HT-29 (cell line): ENCODE measurements at places on chromosomes 12 and 14.

DNA sequence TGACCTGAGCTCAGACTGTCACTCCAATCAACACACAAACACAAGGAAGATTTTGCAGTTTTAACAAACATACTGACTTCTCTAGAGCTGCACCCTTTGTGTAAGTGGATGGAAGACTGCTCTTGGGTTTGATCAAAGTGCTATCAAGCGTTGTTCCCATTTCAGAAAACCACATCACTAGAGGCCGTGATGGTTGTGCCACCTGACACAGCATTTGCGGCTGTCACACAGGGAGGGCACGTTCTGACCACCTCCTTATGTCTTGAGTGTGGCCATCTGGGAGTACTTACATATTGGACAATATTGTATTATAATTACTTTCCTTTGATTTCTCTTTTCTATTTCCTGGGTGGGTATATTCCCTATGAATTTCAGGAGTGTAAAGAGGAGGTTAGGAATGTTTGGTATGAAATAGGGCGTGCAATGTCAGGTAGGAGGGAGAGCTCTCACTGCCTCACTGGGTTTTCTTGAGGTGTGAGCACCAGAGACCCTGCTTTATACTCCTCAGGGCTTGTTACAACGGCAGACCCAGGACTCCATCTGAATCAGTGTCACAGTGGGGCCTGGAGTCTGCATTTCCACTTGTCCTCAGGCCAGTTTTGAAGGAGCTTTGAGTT, 74.3 kb downstream of the SYNE3 start:
- DNase-seq, result no peak

- no peak for DNase-seq
These were observed 2.6 kb upstream of the OSBPL8 start for GRCh38 chr12:76562130-76562529.

GRCh38 chr12:55037351-55037987, 17.7 kb downstream of the NEUROD4 start:
- no peak for DNase-seq

- DNase-seq, result no peak
These were observed 9.2 kb upstream of the CLMN start for GRCh38 chr14:95328729-95329503.

GRCh38 chr12:131141514-131141913, 187.8 kb downstream of the ADGRD1 start:
- DNase-seq, result no peak

DNA sequence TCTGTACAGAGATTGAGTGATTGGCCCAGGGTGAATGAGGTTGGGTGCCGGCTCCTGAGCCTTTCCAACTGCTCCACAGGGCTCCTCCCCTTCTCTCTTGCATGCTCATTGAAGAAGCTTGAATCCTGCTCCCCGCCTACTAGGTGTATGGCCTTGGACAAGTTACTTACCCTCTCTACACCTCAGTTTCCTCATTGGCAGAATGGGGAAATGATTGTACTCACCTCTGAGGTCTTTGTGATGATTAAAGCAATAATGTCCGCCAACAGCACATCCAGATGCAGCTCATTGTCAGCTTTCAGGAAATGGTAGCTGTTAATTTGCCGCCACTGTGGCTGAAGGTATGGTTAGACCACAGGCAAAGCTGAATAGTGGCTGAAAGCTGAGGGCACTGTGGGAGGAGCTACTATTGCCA, 174.1 kb downstream of the CRADD start:
- DNase-seq, result no peak

DNA sequence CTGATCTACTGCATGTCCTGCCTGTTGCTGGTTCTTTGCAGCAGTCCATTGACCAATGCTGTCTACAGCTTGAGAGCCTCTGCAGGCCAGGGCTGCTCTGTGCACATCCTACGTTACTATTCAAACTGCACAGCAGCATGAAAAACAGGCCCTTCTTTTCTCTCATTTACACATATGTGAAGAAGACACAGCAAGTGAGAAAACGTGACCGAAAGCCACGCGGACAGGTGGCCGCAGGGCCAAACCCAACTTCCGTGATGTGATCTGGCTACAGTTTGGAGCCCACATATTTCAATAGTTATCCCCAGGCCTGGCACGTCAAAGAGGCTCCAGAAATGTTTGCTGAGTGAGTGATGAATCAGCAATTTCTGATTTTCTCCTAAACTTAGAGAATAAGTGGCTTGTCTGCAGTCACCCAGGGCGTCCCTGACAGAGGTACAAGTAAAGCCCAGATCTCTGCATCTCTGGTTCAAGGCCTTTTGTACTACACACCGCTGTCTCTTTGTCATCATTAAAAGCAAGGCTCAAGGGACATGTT, 17.9 kb upstream of the TCL1B start:
- DNase-seq, result no peak
